ENCODE measurements at places on chromosomes 7 and 10.

GRCh38 chr10:133388973-133389818, 4.8 kb upstream of the MTG1 start:
- no peak for DNase-seq

DNA sequence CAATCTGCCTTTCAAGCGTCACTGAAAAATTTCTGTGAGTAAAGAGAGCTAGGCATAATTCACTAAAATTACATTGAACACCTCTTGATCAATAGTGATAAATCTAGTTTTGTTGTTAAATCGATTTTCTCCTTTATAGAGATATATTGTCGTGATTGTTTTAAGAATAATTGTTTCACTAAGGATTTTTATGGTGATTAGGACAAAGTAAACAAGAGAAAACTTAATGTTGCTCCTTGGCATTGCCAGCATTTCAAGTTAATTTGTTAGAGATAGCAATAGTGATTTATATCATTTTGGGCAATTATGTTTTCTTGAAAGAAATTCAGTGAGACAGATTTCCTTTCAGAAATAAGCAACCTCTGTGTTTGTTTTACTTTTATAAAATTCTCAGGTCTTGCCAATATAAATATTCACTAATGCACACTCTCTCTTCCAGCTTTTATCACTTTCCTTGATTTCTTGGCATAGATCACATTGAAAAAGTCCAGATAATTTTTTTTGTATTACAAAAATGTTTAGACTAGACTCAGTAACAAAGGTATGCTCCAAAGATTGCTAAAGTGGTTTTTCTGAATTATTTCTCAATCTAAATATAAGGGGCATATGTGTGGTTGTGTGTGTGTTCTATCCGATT, 538.7 kb downstream of the TFEC start:
- DNase-seq, result no peak

DNA sequence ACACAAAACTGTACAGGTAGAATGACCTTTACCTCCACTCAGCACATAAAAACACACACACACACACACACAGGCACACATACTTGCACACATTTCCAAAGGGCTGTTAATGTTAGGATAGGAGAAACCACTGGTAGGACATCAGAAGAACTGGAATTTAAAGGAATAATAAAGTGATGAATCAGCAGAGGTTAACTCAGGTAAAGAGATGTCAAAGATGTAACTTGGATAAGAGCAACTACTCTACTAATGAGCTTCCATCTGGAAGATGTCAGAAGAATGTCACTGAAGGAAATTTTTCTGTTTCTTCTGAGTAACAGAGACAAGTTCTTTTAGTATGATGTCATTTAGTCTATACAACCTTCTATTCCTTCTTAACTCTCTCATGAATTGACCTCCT, 26.4 kb upstream of the GPR37 start:
- DNase-seq, result no peak

GRCh38 chr10:92832998-92833650, 15.2 kb upstream of the EXOC6 start:
- no peak for DNase-seq

DNA sequence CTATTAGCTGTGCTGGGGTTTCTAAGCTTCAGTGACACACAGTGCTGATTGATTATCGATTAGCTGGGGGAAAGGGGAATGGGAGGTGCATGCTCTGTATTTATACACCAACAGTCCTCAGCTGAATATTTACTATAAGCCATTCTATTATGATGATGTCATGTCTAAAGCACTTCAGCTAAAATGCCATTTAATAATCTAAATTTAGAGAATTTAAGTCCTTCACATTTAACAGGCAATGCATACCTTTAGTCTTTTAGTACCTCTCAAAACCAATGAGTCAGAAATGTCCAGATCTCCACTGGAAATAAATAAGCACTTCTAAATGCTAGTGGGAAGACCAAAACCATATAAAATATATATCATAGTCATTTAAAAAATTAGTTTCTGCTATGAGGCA, 24.6 kb downstream of the RPP38 start:
- no peak for DNase-seq

- no peak for DNase-seq
Measured at GRCh38 chr7:129926618-129927017, 26.1 kb downstream of the UBE2H start.

DNA sequence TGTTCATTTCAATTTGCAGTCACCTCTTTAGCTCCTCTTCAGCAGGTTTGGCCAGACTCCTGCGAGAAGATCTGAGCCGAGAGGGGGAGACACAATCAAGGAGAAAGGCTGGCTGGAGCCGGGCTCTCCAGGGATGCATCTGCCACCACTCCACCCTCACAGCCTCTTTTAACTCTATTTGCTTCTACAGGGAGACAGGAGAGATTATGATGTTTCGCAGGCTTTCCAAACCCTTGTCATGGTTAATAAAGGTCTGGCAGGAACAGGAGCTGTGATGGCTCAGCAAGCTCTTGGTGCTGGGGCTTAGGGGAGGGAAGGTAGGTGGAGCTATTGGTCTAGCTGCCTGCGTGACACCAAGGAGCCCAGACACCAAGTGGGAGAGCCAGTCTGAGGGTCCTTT, 448.1 kb upstream of the PODXL start:
- no peak for DNase-seq

DNA sequence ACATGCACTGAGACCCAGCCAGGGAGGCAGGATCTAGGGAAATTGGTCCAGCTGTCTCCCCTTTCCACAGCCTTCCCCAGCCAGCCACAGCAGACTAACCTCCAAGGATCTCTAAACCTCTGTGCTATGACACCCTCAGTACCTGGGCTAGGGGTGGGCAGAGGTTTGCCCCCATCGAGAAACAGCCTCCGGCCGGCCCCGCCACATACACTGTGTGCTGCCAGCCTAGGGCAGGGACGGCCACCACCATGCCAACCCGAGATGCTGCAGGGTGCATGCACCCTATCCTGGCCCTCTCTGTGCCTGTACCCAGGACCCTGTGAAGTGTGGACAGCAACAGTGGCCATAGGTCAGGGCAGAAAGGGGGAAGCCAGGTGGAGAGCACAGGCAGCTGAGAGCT, 58.1 kb downstream of the PARP12 start:
- DNase-seq, result no peak

Data from stimulated activated CD8-positive, alpha-beta memory T cell treated with anti-CD3 and anti-CD28 coated beads, Interleukin-4, amount 100 ng/mL, for 1 hour (primary cell).